ENCODE measurements at places on chromosomes 2 and 18.

DNA sequence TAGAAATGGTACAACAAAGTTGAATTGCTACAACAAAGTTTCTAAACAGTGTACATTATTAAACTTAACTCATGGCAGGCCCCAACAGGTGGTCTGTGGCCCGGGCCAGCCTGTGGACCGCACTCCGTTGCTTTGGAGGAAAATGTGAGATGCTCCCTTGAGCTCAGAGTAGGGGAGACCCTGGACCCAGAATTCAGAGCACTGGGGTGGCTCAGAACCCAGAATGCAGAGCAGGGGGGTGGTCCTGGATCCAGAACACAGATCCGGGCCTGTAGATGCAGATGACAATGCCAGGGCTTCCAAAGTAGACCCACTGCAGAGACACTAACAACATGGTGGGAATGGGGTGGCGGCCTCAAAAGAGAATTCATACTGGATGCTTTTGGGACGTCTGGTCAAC, 311.0 kb downstream of the NDUFA10 start:
- no peak for DNase-seq

- DNase-seq: no peak
These were observed 161.4 kb upstream of the GYPC start for GRCh38 chr2:126494593-126494992.

- no peak for DNase-seq
These were observed 103.5 kb downstream of the BMPR2 start for GRCh38 chr2:202479610-202480009.

DNA sequence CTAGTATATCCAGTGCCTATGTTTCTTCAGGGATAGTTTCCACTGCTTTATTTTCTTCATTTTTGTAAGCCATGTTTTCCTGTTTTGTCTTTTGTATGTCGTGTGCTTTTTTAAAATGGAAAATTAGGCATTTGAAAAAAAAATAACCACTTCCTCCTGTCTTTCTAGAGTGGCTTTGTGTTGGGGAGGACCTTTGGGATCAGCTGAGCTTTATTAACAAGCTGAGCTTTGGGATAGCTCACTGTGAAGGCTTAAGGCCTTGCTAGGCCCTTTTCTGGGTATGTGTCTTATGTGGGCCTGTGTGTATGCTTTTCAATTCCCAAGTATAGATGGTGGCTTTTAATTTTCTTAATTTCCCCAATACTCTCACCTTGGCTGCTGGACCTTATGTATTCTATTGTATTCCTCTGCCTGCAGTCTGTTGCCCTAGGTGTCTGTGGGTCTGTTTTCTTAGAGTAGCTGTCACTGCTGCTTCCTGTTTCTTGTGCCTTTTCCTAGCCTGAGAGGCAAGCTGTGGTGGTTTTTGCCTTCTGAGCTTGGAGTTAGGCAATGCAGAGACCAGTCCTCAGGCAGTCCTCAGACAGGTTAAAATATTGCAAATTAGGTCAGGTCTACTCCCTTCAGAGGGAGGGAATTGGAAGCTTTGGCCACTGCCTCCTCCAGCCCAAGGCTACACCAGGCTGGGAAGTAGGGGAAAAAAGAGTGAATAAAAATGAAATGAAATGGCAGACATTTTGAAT, 134.7 kb downstream of the LDLRAD4 start:
- DNase-seq: no peak

DNA sequence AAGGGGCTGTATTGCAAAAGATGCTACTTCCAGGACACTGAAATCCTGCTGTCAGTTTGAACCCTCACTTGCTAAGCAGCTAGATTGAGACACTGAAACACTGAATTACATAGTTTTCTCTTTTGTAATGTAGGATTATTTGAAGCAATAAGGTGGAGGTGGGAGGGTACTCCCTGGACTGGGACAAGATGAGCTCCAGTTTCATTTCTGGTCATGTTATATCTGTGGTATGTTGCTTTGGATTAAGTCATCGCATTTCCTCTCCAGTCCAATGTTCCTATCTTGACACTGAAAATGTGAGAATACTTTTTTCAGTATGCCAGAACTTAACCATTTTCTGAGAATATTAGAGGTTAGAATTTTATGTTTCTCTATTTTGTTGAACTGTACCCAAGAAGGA, 426.2 kb upstream of the MEX3C start:
- no peak for DNase-seq

- no peak for DNase-seq
These were observed 109.1 kb upstream of the RMDN2 start for GRCh38 chr2:37816036-37816435.

GRCh38 chr2:109545828-109546713, 67.7 kb downstream of the SEPTIN10 start:
- DNase-seq: peak; percentile 53

- peak; percentile 20 for DNase-seq
These were observed 346.5 kb upstream of the ETAA1 start for GRCh38 chr2:67050622-67051021.

- DNase-seq: peak; percentile 44
These were observed 62.8 kb downstream of the NBEAL1 start for GRCh38 chr2:203077451-203077850.

- DNase-seq: no peak
These were observed 32.9 kb downstream of the ACTR3 start for GRCh38 chr2:113922784-113923183.

- peak; percentile 59 for DNase-seq
These were observed 146.1 kb upstream of the SESTD1 start for GRCh38 chr2:179410552-179411356.

DNA sequence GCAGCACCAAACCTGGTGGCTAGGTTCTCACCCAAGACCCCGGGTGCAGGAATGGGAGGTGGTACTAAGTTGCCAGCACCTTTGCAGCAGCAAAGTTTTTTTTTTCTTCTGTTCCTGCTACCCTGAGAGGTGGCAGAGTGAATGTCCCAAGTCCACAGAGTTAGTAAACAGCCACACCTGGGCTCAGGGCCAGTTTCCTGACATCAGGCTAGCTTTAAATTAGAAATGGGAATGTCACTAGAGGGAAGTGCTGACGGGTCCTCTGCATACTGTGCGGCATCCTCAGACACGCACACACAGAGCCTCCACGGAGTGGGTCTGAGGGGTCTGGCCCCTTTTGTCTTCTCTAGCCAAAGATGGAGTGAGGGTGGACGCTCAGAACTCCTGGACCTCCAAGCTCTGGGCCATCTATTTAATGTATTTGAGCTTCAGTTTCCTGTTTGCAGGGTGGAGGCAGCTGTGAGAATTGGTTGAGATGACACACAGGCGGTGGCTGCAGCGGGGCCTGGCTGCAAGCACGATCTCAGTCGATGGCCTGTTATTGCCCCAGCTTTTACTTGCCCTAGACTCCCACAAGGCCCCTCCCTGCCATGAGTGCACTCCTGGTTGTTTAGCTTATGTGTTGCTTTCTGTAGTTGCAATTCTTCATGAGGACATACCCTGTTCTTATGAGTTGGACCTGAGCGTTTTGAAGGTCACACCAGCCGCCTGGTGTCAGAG, 751.4 kb upstream of the HS6ST1 start:
- DNase-seq: no peak

- no peak for DNase-seq
These were observed 38.5 kb downstream of the HPCAL1 start for GRCh38 chr2:10341193-10341592.

GRCh38 chr2:201180010-201180409, 2.9 kb upstream of the CASP10 start:
- no peak for DNase-seq

GRCh38 chr2:168183308-168183997, 63.9 kb downstream of the STK39 start:
- DNase-seq: no peak

- DNase-seq: no peak
These were observed 47.3 kb downstream of the TMEM163 start for GRCh38 chr2:134671513-134671912.

- no peak for DNase-seq
These were observed 82.0 kb downstream of the DNMT3A start for GRCh38 chr2:25259737-25260124.

GRCh38 chr18:31100436-31101182, 1.6 kb downstream of the DSC2 start:
- no peak for DNase-seq

DNA sequence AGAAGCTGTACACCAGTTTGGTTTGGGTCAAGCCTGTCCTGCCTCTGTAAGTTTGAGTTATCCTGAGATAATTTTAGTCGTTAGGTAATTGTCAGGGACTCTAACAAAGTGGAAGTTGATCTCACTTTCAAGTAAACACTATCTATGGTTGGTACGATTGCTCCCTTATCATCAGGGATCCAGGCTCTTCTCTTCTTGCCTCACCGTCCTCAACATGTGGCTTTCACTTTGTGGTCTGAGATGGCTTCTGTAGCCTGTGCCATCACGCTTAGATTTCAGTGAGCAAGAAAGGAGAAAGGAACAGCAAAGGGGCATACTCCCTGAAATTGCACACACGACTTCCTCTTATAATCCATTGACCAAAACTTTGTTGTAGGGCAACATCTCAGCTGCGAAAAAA, 115.6 kb downstream of the CTAGE1 start:
- DNase-seq: no peak

GRCh38 chr2:95113464-95113863, 8.1 kb downstream of the MRPS5 start:
- no peak for DNase-seq

DNA sequence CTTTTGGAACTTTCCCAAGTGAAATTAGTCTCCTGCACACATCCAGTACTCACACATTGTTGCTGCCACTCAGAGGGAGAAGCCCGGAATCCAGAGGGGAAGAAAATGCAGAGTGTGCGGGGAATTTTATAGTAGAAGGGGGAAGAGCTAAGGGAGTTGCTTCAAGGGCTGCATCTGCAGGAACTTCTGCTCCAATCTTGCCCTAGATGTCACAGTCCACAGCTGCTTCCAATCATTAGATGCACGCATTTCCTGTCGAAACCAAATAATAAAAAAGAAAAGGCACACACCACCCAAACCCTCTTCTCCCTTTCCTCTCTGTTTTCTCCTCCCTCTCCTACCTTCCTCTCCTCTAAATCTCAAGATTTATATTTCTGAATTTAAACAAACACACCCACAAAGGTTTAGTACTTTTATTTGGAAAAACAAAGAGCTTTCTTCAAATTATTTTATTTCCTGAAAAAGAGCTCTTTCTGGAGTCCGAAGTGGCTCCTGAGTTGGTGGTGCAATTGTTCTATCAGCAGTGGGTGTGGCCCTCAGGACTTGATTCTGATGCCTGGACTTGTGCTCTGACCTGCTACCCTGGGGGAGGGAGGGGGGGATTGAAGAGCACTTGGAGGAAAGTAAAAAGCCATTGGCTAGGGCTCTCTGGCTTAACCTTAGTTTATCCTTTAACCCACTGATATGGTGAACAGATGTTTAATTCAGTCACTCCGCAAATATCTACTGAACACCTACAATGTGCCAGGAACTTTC, 72.0 kb downstream of the KCNE4 start:
- DNase-seq: peak; percentile 70

DNA sequence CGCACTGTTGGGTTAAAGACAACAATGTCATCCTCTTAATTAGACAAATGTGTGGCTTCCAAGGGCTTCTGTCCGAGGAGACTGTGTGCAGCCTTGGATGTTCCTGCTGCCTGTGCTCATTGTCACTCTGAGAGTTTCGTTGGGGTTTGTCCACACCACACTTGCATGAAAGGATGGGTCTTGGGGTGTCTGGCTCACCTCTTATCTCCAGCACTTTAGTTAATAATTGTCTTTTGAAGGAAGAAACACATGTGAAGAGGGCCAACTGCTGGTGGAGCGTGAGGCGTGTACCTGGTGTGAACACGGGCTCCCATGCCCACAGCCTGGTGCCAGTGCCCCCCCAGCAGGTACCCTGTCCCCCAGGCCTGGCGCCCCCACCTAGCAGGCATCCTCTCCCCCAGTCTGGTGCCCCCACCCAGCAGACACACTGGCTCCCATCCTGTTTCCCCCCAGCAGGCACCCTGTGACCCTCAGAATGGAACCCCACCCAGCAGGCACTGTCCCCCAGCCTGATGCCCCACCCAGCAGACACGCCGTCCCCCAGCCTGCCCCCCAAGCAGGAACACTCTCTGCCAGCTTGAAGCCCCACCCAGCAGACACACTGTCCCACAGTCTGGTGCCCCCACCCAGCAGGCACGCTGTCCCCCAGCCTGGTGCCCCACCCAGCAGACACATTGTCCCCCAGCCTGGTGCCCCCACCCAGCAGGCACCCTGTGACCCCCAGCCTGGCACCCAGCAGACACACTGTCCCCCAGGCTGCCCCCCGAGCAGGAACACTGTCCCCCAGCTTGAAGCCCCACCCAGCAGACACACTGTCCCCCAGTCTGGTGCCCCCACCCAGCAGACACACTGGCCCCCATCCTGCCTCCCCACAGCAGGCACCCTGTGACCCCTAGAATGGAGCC, 96.3 kb upstream of the TMEM18 start:
- DNase-seq: no peak

GRCh38 chr18:47151439-47151838, 1.1 kb upstream of the HDHD2 start:
- no peak for DNase-seq

DNA sequence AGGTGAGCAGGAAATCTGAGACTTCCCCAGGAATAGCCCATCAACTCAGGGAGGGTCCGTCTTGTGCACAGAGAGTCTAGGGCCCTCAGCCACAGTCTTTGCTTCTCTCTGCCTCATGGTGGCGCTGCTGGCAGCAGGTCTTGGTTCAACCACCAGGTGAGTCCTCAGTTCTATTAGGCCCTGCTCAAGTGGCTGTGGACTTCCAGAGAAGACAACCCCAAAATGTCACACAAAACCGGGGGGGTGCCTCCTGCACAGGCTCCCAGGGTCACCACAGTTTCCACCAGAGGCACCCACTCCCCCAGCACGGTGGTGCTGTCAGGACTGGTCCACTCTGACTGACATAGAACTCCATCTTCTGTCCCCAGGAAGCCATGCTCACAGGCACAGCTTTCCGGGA, 2.4 kb upstream of the CHRNG start:
- no peak for DNase-seq

DNA sequence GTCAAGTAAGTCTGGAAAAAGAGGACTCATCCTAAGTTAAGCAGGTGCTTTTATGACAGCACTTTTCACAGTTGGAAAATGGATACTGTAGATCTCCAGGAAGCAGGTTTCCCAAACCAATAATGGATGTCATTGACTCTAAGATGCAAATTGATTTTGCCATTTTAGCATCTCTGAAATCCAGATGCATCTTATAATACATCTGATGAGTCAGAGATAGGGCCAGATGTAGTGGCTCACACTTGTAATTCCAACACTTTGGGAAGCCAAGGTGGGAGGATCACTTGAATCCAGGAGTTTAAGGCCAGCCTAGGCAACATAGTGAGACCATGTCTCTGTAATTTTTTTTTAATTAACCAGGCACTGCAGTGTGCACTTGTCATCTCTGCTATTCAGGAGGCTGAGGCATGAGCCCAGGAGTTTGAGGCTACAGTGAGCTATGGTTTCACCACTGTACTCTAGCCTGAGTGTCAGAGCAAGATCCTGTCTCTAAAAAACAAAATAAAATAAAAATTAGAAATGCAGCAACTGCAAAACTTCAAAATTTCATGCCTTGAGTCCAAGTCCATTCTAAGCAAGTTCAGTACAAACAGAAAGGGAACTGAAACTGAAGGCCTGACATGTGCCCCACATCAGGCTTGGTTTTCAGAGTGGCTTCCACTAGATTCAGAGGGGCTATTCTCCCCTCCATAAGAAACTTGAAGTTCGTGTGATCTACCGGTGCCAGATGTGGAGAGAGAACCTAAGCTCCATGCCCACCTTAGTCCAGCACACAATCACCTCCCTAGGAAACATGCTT, 267.8 kb upstream of the NCKAP5 start:
- no peak for DNase-seq

Data from fibroblast of skin of abdomen (primary cell).